ENCODE measurements at places on chromosomes 6 and 20.

DNA sequence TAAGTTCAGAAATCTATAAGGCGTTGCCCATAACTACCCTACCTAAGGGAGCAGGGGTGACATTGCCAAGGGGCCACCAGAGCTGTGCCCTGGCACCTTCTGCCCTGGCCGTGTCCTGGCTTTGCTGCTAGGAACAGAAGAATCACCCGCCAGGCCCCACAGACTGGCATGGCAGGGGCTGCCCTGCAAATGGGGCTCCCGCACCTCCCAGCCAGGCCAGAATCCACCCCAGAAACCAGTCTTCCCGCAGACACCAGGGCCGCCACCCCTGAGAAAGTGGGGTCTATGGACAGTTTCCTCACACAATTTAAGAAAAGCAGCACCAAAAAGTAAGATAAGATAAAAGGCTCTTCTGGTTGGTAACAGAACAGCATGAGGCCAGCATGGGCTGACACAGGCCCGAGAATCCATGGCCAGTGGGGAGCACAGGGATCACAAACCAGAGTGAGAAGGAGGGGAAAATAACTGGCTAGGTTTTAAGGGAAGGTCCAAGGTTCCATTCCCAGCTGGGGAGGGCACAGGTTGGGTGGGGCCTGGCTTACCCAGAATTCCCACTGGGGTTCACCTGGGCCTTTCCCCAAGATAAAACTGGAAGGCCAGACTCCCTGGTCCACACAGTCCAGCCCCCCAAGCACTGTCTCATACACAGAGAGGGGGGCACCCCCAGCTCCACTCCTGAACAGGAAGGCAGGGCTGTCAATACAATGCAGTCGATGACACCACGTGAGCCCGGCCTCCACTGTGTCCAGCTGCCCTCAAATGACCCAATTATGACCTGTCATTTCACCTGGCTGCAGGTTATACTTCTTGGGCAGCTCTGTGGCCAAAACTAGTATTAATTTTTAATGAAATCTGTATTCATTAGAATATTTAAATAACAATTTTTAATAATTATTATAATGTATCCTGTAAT lies 59.4 kb downstream of the PYGB start:
- DNase-seq = no peak

- DNase-seq = no peak
Observed at GRCh38 chr20:3613821-3614440, 49.3 kb downstream of the GFRA4 start.

DNA sequence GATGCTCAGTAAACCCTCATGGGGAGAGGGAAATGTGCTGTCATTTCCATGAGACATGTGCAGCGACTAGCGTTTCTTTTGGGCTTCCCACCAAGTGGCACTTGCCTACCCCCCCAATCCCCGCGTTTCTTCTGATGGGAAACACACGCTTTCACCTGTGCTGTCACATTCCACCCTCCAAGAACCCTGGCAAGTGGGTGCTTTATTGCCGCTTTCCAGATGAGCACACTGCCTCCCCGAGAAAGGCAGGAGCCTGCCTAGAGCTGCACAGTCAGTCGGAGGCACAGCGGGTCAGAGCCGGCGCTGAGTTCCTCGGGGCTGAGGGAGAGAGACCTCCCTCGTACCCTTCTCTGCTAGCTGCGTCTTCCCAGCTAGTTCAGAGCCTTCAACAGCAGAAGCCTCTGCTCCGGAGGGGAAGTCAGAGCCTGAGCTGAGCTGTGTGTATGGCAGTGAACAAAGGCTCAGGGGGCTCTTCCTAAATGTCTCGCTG lies 12.3 kb upstream of the CCDC167 start:
- DNase-seq = no peak

- DNase-seq = no peak
Observed at GRCh38 chr6:20102397-20103073, 109.7 kb downstream of the MBOAT1 start.

GRCh38 chr6:167090171-167090570 lies 32.7 kb upstream of the CCR6 start:
- DNase-seq = no peak

GRCh38 chr6:158003910-158004700 lies 22.4 kb downstream of the SYNJ2 start:
- no peak for DNase-seq

DNA sequence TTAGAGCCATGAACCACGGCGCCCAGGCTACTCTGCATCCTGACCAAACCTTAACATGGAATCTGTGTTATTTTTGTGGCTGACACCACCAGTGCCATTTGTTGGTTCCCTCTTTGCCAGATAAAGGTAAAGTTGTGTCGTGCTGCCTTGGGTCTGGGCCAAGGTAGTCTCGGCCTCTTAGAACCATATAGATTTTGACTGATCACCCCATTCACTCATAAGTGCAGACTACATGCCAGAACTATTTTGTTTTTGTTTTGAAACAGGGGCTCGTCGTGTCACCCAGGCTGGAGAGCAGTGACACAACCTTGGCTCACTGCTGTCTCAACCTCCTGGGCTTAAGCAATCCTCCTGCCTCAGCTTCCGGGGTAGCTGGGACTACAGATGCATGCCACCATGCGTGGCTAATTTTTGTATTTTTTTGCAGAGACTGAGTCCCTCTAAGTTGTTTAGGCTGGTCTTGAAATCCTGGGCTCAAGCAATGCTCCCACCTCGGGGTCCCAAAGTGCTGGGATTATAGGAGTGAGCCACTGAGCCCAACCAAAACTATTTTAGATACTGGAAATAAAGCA lies 19.2 kb upstream of the RIPOR3 start:
- DNase-seq = no peak

- peak; percentile 40 for DNase-seq
Observed at GRCh38 chr6:108947114-108947854, 99.1 kb downstream of the ARMC2 start.

- no peak for DNase-seq
Observed at GRCh38 chr20:13670160-13670559, 31.4 kb upstream of the TASP1 start.

- DNase-seq = peak; percentile 90
Observed at GRCh38 chr6:155174576-155175211, 89.1 kb upstream of the CLDN20 start.

DNA sequence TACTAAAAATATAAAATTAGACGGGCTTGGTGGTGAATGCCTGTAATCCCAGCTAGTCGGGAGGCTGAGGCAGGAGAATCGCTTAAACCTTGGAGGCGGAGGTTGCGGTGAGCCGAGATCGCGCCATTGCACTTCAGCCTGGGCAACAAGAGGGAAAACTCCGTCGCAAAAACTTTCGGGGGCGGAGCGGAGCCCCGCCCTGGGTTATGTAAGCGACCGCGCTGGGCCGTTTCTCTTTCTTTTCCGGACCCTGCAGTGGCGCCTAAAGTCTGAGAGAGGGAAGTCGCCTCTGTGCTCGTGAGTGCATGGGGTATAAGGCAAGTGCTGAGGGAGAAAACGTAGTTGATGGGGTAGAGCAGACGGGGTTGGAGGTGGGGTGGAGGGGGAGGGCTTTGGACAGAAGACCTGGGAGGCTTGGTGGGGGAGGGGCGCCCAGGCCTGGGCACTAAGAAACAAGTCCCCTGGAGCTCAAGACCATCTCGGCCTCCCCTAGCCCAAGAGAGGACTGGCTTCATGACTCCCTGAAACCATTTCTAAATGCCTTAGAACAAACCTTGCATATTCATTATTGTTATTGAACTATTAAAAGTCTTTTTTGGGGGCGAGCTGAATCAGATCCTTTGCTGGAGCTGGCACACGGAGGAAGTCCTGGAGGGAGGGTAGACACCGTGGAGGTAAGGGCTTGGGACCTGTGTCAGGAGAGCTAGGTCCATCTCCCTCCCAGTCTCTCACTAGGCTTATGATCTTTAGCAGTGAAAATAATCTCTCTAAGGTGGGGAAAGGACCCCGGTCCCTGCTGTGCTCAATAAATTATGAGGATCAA lies 2.7 kb upstream of the MICA start:
- no peak for DNase-seq

DNA sequence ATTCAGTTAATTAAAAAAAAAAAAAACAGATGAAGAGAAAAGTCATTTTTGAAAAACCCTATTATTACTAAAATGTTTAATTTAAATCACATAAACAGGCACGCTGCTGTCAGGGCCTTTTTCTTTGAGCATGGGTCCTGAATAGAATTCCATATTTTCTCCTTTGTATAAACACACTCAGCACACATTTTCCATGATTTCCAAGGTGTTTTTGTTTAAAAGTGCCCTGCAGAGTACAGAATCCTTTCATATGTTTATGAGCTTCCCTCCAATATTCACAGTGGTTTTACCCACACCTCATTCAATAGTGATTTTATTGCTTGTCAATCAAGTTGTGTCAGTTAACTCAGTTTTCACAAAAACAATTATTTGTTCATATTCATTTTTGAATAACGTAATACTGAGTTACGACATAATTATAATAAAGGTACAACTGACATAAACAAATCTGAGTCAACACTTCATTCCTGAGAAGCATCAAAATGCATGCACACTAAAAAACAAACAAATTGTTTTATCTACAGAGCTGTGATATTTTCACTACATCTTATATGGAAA lies 15.2 kb downstream of the SLC35B3 start:
- no peak for DNase-seq

- DNase-seq = no peak
Observed at GRCh38 chr6:72857791-72858585, 236.1 kb downstream of the KCNQ5 start.

DNA sequence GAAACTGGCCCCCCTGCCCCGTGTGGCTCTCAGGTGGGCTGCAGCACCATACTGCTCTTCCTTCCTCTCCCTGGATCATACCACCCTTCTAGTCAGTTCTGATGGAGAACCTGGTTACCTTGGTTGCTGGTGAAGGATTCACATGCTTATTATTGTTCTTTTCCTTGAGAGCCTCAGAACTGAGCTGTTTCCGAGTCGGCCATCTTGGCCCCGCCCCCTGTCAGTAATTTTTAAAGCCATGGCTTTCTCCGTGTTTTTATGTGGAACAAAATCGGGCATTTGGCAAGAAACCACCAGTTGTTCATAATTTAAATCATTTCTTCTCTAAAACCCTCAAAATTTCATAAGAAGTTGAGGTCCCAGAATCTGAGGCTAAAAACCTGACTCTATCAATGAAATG lies 493.8 kb downstream of the NKAIN2 start:
- no peak for DNase-seq

- DNase-seq = no peak
Observed at GRCh38 chr6:152348116-152348515, 289.0 kb downstream of the SYNE1 start.

DNA sequence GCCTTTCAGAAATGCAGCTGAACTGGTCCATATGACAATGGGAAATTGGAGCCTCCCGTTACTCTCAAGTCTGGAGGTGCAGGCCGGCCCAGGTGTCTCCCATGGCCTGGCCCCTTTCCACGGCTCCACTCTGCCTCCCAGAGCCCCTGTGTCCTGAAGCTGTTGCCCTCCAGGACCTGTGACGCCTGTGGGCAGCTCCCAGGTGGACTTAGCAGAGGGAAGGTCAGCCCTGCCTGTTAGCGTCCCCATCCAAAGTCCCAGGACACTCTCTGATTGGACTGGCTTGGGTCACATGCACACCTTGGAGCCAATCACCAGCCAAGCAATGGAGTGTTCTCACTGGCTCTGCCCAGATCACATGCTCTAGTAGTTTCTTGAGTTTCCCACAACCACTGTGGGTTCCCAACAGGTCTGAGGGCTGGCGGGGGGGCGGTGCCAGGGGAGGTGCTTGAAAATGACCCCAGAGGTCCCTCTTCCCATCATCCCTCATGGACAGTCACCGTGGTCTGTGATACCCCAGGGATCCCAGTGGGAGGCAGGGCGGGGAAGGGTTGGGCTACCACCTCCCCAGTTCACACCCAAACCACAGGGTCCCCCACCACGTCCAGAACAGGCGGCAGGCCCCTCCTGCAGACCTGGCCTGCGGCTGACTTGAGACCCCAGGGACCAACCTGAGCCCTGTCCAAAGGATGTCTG lies 135.6 kb downstream of the TAF4 start:
- no peak for DNase-seq
